EH (cell line): ENCODE measurements at places on chromosomes 3 and 15.

- DNase-seq = peak; percentile 53
These were observed 9.2 kb upstream of the ACSBG1 start for GRCh38 chr15:78243491-78243941.

DNA sequence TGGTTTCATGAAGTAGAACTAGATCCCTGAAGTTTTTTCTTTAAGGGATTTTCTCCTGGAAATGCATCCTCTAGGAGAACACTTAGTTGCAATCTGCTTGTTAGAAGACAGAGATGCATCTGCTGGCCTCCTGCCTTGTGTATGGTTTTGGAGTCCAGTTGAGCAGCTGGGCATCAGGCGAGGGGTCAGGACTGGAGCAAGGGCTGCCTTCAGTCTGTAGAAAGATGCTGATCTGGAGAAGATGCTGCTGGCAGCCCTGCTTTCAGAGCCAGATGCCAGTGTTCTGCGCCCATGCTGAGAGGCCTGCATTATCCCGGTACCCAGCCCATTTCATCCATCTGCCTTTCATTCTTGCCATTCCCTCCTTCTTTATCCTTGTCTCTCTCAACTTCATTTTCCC, 77.4 kb downstream of the CHCHD6 start:
- DNase-seq = no peak

- no peak for DNase-seq
These were observed 45.4 kb downstream of the PRICKLE2 start for GRCh38 chr3:64179860-64180259.

DNA sequence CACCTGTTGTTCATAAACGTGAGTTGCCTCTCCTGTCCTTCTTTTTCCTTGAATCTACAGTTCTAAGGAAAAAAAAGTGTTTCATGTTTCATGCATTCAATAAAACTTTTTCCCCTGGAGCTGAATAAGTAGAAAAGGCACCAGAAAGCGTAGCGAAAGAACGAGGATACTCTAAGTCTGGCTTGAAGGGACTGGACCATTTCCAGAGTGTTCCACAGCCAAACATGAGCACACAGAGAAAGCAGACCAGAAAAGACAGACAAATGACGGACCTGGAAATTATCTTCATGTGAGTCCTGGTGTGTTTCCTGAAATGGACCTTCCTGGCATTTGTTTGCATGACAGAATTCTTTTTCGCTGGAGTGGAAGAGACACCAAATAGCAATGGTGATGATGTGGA, 204.7 kb downstream of the SV2B start:
- no peak for DNase-seq

DNA sequence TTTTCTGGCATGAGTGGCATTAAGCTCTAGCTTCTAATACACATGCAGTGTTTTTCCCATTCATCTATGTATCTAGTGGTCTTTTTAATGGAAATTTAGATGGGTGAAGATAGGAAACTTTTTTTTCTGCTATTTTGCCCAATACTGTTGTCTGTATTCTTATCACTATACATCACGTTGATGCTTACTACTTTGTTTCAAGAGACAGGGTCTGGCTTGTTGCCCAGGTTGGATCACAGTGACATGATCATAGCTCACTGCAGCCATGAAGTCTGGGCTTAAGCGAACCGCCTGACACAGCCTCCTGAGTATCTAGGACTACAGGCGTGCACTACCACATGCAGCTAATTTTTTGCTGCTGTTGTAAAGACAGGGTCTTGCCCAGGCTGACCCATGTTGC, 84.6 kb downstream of the PEAK1 start:
- DNase-seq = peak; percentile 39

DNA sequence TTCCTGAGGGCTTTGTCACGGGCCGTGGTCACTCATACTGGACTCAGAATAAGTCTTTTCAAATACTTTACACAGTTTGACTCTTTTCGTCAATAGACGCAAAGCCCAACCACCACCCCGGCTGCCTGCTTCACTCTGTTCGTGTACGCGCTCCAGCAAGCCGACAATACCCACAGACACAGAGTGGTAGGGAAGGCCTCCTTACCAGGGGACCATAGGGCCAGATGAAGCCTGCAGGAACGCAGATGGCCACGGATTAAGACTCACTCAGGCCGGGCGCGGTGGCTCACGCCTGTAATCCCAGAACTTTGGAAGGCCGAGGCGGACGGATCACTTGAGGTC, 29.7 kb downstream of the EFCAB12 start:
- peak; percentile 50 for DNase-seq

GRCh38 chr3:173970281-173970680, 572.7 kb downstream of the NLGN1 start:
- DNase-seq = peak; percentile 57

DNA sequence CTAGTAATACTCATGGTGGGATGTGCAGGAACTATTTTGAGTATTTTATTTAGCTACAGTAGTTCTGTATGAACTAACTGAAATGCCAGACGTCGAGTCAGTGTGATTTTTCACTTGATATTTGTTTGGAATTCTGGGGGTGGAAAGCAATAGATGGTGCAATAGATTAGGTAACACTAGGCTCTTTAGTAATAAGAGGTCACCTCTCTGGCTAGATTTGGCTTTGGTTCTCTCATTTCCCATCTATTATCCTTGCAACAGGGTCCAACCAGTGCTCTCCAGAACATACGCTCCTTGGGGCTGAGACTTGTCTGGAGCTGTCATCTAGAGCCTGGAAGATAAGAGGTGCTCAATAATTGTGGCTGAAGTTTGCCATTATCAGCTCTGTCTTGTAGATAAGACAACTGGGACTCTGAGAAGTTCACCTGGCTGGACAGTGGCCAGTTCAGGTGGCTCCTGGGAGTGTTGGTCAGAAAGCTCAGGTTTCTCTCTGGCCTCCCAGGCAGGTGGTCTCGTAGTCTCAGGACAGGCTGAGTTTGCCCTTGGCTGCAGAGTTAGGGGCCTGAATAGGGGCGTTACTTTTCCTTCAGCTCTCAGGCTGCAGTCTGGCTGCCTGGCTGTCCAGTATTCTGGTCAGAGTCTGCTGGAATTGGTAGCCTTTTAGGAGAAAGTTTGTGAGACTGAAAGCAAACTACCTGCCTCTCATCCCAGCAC, 277.5 kb upstream of the RGMA start:
- DNase-seq = no peak

DNA sequence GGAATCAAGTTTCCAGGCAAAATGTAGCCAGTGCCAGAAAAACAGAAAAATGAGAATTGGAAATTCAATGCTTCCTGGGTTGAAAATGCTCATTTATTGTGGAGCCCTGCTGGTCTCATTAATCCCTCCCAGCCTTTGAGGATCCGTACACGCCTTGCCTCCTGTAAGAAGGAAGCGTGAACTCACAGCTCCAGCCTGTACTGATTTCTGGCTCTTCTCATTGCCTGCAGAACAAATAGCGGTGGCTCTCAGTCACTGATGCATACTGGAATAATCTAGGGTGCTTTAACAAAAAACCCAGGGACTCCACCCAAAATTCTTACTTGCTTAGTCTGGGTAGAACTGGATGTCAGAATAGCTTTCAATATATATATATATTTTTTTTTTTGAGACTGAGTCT, 29.3 kb upstream of the SLC24A5 start:
- DNase-seq = no peak

GRCh38 chr15:64847876-64848716, 6.4 kb downstream of the PLEKHO2 start:
- no peak for DNase-seq

DNA sequence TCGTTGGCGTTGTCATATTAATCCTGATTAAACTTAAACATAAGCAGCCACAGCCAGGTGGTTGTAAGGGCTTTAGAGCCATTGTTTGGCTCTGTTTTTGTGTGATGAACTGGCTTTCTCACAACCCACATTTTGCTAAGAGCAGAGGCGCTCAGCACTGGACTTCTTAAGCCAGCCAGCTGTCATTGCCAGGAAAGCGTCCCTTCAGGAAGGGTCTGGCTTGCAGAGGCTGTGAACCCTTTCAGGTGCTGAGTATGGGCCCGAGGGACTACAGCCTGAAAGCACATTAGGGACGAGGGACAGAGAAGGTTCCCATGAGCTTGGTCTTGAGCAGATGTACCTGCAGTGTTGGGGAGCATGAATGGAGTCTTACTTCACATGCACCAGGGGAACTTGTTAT, 112.3 kb downstream of the CHCHD6 start:
- DNase-seq = no peak

DNA sequence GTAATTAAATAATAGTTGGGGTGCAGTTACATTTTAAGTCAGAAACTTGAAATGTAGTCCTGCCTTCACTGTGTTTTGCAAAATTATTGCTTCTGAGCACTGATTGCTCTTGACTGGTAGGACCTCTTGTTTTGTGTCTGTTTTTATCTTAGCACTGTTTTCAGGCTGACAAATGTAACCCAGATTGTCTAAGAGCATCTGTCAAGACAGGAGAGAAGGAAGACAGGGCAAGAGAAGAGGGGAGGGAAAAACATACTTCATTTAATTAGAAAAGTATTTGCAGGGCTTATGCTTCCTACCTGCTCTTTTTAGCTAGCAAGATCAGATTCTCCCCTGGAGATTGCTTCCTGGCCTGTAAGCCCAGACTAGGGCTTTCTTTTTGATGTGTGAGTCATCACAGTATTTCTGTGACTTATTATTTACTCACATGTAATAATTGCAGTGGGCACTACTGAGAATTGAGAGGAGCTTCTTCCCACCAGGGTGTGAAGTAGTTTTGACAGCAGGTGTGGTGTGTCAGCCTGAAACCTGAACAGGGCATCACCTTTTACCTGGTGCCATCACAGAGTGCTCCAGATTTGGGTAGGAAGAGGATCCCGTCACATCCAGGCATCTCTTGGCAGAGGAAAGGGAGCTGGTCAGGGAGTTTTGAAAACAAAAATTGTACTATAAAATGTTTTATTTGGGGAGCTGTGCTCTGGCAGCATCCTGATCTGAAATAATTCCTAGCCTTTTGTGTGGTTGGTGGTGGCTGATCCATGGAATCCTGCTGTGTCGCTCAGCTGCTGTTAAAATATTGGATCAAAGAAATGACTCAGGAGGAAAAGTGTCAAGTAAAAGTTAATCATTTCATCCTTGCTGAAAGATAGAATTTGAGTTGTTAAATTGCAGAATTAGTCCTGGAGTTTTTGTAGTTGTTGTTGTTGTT, 98.2 kb downstream of the TMEM108 start:
- no peak for DNase-seq

GRCh38 chr15:93210995-93211394, 122.0 kb upstream of the RGMA start:
- no peak for DNase-seq

GRCh38 chr3:172138193-172138537, 98.8 kb downstream of the FNDC3B start:
- no peak for DNase-seq

- DNase-seq = no peak
These were observed 356.4 kb downstream of the MFSD1 start for GRCh38 chr3:159158213-159158612.

- DNase-seq = no peak
These were observed 2.6 kb downstream of the FILIP1L start for GRCh38 chr3:100111728-100112127.

GRCh38 chr3:139588450-139588849, 48.9 kb upstream of the RBP1 start:
- no peak for DNase-seq

GRCh38 chr3:42501321-42501680, 1.1 kb upstream of the VIPR1 start:
- DNase-seq = no peak

GRCh38 chr3:153144779-153145178, 17.2 kb upstream of the RAP2B start:
- peak; percentile 79 for DNase-seq

DNA sequence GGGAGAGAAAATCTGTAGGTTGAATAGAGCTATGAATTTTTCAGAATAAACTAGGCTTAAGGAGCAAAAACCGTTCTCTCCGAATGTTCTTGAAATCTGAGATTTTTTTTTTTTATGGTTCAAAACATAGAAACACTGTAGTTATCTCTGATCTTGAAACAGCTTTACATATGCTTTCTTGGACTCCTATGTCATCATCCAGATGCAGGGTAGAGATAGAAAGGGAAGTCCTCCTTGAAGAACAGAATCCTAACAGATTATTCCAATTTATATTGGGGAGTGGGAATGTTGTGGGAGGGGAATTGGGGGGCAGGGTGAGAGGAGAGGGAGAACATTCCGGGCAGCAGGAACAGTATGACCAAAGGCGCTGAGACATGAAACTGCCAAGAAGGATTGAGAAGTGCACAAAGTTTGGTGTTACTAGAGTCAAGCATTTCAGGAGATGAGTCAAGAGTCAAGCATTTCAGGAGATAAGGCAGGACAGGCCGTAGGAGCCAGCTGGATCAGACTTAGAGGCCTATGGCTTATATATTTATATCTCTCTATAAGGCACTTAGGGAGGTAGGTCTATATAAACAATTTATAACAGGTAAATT, 21.9 kb upstream of the ST3GAL6 start:
- peak; percentile 11 for DNase-seq

DNA sequence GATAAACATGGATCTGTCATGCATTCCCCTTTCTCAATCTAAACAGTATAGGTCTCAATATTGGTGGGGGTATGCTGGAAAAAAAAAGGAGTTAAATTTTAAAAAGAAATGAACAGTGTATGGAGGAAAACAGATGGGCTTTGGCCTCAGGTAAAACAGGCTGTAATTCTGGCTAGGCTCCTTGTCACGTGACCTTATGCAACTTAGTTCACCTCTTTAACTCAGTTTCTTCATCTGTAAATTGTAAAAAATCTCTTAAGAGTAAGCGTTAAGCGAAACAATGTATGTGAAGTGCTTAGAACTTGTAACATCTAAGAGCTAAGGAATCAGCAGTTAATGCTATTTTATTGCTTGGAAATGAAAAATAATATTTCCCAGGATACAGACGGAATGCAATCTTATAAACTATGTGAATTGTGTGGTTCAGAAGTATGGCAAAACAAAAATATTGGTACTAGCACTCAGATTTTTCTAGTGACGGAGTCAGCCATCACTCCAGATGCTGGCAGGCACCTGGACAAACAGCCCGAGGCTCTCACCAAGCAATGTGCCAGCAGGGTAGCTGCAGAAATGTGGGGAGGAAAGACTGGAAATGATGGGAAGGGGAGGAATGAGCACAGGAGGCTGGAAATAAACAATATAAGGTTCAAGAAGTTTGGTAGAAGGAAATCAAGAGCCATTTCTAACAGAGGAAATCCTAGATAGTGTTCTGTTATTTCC, 172.8 kb downstream of the USP13 start:
- no peak for DNase-seq
